Left renal cortex interstitium (tissue), 4 donors: ENCODE measurements at places on chromosomes 4 and X. TPM values are rescaled to one million over a fixed set of nuclear protein-coding genes. Genes with fewer than 3 reads are reported as not detected.

DNA sequence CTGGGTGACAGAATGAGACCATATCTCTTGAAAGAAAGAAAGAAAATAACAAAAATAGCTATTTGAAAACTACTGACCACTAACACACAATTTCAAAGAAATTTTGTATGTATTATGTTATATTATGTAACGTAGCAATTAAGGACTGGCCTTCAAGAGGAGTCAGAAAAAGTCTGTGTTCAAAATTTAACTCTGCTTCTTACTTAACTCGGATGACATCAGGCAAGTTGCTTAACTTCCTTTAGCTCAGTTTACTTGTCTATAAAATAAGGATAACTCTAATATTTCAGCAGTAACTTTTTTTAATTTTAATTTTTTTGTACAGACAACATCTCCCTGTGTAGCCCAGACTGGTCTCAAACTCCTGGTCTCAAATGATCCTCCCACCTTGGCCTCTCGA lies 14.6 kb upstream of the PRSS12 start:
- DNase-seq, result no peak

- DNase-seq, result no peak
Measured at GRCh38 chrX:54978448-54978847, 15.5 kb downstream of the PFKFB1 start.

The RFC1 gene
- 78.5 TPM for polyA plus RNA-seq

DNA sequence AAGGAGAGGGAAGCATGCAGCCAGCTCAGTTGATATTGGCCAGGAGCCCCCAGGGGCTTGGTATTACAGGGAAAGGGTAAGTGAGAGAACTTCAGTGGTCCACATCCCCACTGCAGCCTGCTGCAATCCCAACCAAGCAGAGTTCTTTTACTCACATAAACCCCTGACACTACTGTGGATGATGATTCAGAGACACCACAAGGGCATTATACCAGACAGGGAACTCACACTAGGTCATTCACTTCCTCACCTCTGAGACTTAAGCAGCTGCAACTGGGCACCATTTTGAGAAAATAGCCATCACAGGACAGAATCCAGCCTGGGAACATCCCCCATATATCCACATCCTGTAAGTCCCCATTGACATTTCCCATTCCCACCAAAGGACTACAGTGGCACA lies 248.0 kb downstream of the INPP4B start:
- DNase-seq, result no peak

GRCh38 chr4:108391701-108392455 lies 223.1 kb upstream of the LEF1 start:
- DNase-seq, result no peak

DNA sequence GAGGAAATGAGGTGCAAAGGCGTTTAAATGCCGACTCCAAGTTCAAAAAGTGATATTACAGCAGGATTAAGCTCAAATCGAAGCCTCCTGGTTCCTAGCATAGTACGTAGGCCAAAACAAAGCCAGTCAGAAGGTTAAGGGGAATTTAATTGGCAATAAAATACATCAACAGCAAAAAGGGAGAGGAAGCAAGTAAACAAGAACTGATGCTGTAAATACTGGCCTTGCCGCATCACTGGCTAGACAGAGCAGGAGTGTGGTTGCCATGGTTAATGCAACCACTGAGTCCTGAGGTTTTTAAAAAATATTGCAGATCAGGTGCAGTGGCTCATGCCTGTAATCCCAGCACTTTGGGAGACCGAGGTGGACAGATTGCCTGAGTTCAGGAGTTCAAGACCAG lies 63.2 kb upstream of the FBXW7 start:
- DNase-seq, result no peak
